ENCODE measurements at places on chromosomes 3 and 15.

DNA sequence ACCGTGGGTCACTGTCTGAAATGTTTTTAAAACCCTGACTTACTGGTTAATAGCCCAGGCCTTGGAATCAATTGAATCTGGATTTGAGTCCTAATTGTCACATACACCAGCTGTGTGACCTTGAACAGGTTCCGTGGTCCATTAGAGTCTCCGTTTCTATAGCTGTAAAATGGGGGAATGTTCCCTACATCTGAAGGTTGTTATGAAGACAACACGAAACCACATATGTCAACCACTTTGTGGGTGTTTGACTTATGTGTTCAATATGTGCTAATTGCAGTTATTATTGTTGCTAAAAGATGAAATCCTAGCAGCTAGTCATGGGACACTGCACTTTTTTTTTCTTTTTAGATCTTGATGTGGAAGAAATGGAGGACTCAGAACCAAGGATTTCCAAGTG, 35.3 kb downstream of the ZBTB38 start:
- DNase-seq, result no peak

GRCh38 chr3:43786526-43787305, 96.0 kb downstream of the ABHD5 start:
- DNase-seq, result no peak

GRCh38 chr15:66484539-66485112, 12.9 kb downstream of the SNAPC5 start:
- DNase-seq, result no peak

GRCh38 chr3:99579246-99579645, 59.1 kb upstream of the COL8A1 start:
- no peak for DNase-seq

DNA sequence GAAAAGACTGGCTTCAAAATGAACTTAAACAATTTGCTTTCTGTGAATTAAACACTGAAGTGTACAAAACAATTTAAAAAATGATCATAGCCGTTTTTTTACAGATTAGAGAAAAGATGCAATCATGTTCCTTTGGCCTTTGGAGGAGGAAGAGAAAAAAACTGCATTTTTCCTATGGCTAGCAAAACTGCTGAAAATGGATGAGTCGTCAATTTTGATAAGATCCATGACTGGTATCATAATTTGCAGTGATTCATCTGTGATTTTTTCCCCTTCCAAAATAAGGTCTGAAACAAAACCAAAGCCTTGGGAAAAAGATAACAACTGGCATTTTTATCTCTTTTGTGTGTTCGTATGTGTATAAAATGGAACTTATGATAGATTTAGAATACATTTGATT, 255.6 kb upstream of the SATB1 start:
- DNase-seq, result no peak
